ENCODE measurements at places on chromosomes 6 and 20.
A peak's percentile ranks its signal among the peaks of the same experiment; 100 is the strongest.

- DNase-seq = peak; percentile 59
Measured at GRCh38 chr6:141077355-141078333, 1055.1 kb upstream of the GJE1 start.

- no peak for DNase-seq
Measured at GRCh38 chr6:170404036-170404435, 97.5 kb downstream of the FAM120B start.

GRCh38 chr6:166697113-166697512 is 70.1 kb upstream of the RPS6KA2 start:
- DNase-seq = no peak

- DNase-seq = no peak
Measured at GRCh38 chr6:126812651-126813050, 305.8 kb upstream of the RSPO3 start.

DNA sequence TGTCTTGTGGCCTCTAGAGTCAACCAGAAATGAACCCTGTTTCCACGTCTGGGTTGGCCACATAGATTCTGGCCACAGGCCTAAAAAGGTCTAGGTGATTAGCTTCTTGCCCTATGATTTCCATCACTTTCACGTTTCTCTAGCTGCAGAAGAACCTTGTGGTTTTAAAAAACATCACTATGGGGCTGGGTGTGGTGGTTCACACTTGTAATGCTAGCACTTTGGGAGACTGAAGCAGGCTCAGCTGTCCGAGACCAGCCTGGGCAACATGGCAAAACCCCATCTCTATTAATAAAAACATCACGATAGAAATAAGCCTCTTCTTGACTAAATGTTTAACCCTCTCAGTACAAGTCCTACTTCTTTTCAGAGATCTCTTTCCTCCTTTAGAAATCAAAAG is 27.6 kb downstream of the POLR1C start:
- no peak for DNase-seq

GRCh38 chr6:79378957-79379356 is 144.5 kb upstream of the HMGN3 start:
- DNase-seq = no peak

DNA sequence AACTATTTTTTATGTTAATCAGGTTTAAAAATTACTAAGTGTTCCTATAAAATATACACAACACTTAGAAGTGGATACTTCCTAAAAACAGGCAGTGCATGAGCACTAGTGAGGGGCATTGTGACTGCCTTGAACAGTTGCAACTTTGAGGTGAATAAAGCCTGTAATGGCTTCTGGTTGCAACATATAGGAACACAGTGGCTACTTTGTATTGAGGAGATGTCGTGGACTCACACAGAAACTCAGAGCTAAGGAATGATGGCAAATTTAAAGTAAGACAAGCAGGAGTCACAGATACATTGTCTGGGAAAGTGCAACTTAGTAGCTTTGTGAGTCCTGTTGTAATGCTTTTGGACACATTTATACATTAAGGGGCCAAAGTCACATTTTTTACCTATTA is 861 bp upstream of the HLA-A start:
- no peak for DNase-seq

DNA sequence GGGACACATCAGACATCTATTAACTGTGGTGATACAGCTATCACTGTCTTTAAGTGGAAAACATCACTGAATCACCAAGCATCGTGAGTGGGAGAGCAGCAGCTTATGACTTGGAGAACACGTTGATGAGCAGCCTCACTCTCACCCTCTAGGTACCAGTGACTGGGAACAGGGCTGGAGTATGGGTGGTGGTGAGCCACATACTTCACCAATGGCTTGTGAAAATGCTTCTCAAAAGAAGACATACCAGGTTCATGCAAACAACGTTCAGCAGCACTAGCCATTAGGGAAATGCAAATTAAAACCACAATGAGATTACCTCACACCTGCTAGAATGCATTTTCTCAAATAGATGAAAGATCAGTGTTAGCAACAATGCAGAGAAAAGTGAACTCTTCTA is 25.3 kb downstream of the SNX5 start:
- no peak for DNase-seq

GRCh38 chr6:17470202-17470937 is 77.0 kb downstream of the CAP2 start:
- no peak for DNase-seq
